H1 (cell line): ENCODE measurements at places on chromosomes 7 and 10. TPM values are rescaled to one million over a fixed set of nuclear protein-coding genes. Genes with fewer than 3 reads are reported as not detected.

DNA sequence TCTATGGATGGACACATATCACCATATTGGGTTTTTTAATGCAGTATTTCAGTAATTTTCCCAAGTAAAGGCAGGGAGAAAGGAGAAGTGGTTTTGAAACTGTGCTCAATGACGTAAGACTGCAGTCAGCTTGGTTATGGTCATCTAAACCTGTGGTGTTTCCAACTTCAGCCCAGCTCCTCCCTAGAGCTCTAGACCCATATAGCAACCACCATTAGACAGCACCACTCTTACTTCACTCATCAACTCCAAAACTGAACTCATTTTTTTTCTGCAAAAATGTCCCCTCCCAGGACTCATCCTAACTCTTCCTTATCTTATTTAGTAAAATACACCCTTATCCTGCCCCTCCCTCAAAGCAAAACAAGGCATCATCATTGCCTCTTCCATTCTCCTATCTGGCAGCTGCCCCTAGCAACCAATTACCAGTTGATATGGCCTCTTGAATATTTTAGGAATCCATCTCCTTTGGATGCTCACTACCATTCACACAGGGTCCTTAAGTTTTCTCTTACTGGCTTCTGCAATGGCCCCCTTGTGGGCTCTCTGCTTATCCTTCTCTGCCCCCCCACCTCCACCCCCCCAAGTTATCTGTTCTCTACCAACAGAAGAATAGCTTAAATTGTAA lies 1.5 kb upstream of the RALA start:
- no peak for DNase-seq

The CPA2 gene
- total RNA-seq, result 0.31 TPM in 1 of 2 replicates, not detected in the other

- no peak for DNase-seq
These were observed 483.9 kb upstream of the NRP1 start for GRCh38 chr10:33818343-33818742.

GRCh38 chr10:131129544-131129943 lies 182.0 kb downstream of the TCERG1L start:
- no peak for DNase-seq

- no peak for DNase-seq
These were observed 194.8 kb downstream of the ABCA13 start for GRCh38 chr7:48366096-48366495.

- DNase-seq, result no peak
These were observed 597.5 kb upstream of the PCDH15 start for GRCh38 chr10:55398497-55398882.

DNA sequence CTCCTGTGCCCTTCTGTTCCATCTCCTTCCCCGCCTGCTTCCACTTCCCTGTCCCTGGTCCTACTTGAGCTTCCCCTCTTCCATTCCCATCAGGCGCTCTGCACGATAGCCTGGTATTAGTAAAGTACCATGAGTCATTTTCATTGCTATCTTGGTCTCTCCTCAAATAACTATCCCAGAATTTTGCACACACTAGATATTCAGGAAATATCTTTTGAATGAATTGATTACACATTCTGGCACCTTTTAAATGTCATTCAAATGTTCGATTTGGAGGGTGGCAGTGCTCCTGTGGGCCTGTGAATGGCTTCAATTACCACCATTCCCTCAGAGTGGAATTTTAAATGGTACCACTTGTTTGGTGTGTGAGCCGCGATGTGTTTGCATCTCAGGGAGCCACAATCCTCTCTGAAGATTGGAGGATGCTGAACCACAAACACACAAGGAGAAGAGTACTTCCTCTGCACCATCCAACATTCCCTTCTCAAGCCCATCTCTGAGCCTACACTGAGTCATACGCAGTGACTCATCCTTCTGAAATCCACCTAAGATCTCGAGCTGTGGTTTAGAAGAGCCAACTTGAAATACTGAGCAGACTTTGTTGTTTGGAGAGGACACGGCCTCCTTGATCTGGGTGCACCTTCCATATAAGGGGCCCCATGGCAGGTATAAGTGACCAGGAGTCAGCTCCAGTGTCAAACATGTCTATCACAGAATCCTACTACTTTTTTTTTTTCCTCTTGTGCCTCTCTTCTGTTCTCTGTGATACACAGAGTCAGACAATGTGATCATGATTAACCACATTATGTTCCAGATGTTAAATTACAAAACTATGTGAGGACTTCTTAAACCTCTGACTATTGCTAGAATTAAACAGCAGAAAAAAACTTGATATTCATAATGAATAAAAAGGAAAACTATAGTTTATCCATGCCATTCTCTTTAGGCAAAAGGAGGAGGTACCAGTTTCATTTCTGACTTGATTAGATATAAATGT lies 81.9 kb downstream of the BMPER start:
- no peak for DNase-seq

- no peak for DNase-seq
These were observed 149.3 kb downstream of the KLF6 start for GRCh38 chr10:3635697-3636096.

The DOCK1 gene
- 53.0 and 54.4 TPM in 2 replicates for total RNA-seq

The NCAPG2 gene
- total RNA-seq, result 119 and 125 TPM in 2 replicates

The CYP3A4 gene
- not detected in 2 replicates for total RNA-seq

DNA sequence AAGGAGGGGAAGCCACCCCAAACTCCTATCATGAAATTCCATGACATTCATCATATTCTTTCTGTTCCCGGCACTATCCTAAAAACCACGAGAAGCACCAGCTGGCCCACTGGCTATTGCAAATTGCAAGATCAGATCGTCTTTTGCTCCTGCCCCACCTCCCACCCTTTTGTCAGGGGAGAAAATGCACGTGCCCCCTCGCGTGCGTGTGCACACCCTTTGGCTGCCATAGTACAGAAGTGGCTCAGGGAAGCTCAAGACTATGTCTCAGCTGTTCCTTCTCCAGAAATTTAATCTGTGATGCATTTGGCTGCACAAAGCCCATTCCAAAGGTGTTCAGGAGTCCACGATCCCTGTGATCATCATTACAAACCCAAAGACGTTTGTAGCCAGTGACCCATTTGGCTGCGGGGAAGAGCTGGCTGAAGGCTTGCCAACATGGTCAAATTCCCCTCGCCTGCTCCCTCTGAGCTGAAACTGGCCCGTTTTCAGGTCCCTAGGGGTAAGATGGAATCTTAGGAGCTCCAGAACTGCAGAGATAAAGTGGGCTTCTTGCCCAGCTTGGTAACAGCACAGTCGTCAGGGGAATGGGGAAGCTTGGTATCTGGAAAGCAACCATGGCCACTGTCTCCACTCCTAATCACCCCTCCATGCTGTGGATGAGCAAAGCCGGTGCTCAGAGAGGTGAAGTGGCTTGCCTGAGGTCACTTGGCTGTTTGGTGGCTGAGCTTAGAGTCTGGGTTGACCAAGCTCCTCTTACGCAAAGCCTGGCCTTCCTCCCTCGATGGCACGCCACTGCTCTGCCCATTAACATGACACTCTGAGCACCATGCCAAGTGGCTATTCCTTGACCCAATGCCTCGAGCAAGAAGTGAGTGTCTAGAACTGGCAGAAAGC lies 155.4 kb downstream of the NEURL1 start:
- no peak for DNase-seq

The TNRC18 gene
- 8.6 and 9.9 TPM in 2 replicates for total RNA-seq

GRCh38 chr7:79506481-79506880 lies 53.0 kb upstream of the MAGI2 start:
- no peak for DNase-seq

- no peak for DNase-seq
These were observed 21.2 kb upstream of the PRKCQ start for GRCh38 chr10:6601246-6601805.

DNA sequence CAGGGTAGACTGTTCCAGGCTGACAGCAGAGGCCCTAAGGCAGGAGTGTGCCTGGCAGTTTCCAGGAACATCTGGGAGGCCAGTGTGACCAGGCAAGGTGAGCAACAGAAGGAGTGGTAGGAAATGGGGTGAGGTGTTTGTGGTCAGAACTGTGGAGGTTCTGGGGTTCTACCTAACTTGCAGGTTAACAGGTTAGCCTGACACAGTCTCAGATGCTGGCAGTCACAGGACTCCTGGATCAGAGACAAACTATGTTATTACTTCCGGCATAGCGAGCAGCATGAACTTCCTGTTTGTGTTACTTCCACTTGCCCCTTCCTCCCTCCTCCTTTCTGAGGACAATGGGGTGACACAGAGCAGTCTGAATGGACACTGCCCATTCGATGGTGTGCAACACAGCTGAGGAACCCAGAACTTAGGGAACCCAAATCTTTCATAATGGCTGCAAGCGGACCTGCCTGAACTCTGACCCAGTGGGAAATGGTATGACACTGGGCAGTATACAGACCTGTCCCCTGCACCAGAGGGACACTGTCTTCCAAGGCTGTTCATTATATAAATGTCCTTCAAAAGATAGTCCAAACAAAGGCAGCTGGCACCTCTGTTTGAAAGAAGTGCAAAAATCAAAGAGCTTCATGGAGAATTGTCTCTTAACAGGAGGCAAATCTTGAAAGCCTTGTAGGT lies 3.9 kb upstream of the SAR1A start:
- DNase-seq, result no peak

DNA sequence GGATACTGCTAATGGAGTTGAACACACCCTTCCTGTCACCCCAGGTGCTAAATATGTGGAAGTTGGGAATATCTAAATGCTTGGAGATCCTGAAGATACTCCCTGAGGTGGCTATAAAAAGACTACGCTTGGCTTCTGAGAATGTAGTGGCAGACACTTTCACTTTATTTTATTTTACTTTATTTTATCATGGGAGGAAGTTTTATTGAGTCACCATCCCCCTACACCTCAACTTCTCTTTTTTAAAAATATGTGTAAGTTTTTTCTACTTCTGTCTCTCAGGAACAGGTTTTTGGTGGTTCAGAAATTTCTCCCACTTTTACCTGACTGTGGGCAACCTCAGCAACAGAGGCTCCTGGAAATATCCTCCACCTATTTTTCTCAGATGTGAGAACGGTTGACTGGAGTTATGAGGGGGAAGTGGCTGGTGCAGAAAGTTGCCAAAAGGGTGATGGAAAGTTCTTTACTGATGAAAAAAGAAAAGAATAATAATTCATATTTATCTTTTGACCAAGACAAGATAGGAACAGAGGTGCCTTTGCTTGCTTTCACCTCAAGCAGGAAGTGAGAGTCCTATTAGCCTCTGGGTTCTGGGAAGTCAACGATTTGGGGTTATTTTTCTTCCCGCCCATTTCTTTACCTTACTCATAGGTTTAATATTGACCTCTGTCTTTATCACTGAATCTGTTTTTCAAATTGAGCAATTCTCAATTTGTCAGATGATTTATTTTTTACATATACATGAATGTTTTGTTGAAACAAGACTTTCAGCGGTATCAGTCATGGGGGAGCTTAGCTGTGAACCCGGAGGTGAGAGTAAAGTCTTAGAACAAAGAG lies 103.6 kb downstream of the AHR start:
- no peak for DNase-seq

DNA sequence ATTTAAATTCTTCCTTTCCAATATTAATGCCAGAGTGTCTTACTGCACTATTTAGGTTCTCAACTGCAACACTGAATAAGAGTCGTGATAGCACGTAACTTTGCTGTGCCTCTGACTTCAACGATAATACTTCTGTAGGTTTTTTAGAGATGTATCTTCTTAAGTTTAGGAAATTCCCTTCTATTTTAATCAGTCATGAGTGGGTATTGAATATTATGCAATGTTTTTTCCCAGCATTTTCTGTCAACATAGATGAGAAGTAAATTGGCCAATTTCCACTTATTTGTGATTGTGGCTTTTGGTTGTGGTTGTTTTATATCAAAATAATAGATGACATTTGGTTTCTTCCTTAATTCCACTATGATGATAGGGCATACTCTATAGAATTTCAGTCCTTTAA lies 6.7 kb upstream of the STK17A start:
- no peak for DNase-seq

DNA sequence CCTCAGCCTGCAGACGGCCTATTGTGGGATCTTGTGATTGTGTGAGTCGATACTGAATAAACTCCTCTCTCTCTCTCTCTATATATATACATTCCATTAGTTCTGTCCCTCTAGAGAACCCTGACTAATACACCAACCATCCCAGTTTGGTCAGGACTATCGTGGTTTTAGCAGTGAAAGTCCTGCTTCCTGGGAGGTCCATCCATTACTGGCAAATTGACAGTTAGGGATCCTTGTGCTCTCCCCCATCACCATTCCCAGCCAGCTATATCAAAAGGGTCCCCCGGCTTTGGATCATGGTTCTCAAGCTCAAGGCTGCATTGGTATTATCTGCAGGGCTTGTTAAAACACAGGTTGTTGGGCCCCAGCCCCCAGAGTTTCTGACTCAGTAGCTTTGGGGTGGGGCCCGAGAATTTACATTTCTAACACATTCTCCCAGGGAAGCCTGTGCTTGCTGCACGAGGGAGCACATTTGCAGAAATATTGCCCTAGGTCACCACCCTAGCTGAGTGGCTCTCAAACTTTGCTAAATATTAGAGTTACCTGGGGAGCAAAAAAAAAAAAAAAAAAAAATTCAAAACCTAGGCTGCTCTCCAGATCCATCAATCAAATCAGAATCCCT lies 899.1 kb upstream of the AUTS2 start:
- no peak for DNase-seq

DNA sequence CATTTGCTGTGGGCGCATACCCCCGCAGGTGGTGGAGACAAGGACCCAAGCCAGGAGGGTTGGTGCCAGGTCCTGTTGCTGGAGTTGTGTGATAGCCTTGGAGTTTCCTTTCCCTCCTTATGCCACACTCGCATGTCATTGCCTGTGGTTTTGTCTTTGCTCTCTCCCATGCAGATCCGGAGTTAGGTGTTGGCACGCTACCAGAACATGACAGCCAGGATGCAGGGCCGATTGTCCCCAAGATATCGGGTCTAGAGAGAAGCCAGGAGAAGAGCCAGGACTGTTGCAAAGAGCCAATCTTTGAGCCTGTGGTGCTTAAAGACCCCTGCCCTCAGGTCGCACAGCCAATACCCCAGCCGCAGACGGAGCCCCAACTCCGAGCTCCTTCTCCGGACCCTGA lies 369.2 kb upstream of the GALNT17 start:
- no peak for DNase-seq

GRCh38 chr10:42690449-42691360 lies 52.3 kb upstream of the ZNF33B start:
- no peak for DNase-seq

The HOXA3 gene
- total RNA-seq, result not detected in 2 replicates

The CBX3 gene
- total RNA-seq, result 252 and 258 TPM in 2 replicates

The CFAP70 gene
- total RNA-seq, result 0.27 and 0.30 TPM in 2 replicates

DNA sequence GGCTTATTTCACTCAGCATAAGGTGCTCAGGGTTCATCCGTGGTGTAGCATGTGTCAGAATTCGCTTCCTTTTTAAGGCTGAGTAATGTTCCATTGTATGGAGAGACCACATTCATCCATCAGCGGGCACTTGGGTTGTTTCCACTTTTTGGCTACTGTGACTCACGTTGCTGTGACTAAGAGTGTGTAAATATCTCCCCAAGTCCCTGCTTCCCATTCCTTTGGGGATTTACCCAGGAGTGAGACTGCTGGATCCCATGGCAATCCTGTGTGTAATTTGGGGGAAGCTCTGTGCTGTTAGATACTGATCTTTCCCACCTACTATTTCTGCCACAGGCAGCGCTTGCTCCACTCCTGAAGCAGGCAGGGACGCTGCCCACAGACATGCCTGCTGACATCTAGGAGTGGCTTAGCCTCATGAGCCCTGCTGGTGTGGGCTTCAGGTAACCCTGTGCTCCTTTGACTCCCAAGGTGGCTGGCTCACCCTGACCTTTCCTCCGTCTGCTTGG lies 346.0 kb downstream of the FRMD4A start:
- no peak for DNase-seq

- DNase-seq, result no peak
These were observed 274.3 kb upstream of the MKI67 start for GRCh38 chr10:128400564-128400963.

GRCh38 chr10:72292223-72292691 lies 18.5 kb downstream of the DDIT4 start:
- no peak for DNase-seq

The SPDYE2B gene
- total RNA-seq, result not detected in 2 replicates

GRCh38 chr7:93972029-93972725 lies 32.0 kb downstream of the BET1 start:
- DNase-seq, result no peak
